ENCODE measurements at places on chromosomes 7 and 10.

DNA sequence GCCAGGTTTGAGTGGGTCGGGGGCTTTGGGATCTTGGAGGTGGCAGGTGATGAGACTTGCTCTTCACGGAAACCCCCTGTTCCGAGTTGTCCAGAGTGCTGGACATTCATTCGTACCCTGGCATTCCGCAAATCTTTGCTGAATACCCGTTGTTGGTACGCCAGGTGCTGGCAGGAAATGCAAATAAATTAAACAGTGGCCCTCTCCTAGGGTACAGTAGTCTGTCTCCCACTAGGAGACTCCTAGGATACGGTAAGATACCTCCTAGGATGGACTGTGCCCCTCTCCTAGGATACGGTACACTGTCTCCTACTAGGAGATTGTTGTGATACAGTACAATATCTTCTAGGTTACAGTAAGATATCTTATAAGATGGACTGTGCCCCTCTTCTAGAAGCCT is 544 bp downstream of the SEC23IP start:
- DNase-seq, result no peak

GRCh38 chr10:62960416-62960815 is 144.2 kb upstream of the EGR2 start:
- DNase-seq, result no peak

- no peak for DNase-seq
Measured at GRCh38 chr10:59562126-59562525, 147.5 kb downstream of the SLC16A9 start.

DNA sequence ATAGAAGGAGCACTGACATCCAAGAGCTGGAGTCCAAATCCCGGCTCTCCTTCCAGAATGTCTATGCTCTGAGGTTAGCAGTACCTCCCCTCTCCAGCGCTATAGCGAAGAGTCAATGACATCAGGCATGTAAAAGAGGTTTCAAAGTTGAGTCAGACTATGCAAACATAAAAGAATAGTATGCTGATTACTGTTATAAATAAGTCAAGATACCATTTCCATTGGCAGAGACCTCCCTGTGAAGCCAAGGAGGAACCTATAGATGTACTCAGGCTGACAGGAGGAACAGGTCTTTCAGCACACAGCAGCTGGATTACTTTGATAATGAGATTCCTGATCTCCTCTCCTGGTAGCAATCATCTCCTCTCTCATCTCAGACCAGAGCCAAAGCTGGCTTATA is 103.9 kb upstream of the EFCAB10 start:
- no peak for DNase-seq

- no peak for DNase-seq
Measured at GRCh38 chr10:79207726-79208125, 139.0 kb downstream of the ZMIZ1 start.

DNA sequence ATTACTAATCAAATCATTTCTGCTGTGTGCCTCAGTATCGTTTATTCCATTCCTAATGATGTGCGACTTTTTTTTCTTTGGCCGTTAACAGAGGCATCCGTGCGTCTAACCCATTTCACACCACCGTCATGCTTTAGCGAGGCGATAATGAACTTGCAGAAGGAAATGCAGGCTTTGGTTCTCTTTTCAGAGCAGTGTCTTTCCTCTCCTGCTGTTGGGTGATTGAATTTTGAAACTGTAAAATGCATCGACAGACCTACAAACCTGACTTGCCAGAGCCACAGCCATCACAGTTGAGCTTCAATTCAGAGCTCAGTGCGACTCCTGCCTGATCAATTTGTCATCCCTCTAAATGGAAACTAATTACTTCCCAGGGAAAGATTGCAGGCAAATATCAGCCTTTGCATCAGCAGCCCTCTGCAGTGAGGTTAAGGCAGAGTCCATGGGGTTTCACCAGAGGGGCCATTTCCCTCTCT is 486.0 kb upstream of the GALNT17 start:
- DNase-seq, result no peak

GRCh38 chr10:87593702-87594101 is 66.0 kb upstream of the PAPSS2 start:
- DNase-seq, result no peak

DNA sequence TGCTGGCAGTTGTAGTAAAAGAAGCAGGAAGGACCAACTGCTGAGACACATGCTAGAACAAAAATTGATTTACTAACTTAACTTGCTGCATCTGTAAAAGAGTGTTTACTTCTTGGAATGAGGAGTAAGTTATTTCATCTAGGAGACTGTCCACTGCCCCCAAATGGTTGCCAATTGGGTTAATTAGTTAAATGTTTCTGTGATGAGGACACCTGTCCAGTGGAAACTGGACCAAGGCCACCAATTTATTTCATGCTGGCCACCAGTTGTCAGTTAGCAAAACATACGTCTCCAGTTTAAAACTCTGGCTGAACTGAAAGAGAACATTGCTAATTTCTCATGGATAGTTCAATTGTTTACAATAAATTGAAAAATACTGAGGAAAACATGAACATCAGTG is 191.7 kb downstream of the PPP1R9A start:
- DNase-seq, result no peak

GRCh38 chr10:71605263-71605962 is 114.2 kb downstream of the C10orf105 start:
- DNase-seq, result no peak

DNA sequence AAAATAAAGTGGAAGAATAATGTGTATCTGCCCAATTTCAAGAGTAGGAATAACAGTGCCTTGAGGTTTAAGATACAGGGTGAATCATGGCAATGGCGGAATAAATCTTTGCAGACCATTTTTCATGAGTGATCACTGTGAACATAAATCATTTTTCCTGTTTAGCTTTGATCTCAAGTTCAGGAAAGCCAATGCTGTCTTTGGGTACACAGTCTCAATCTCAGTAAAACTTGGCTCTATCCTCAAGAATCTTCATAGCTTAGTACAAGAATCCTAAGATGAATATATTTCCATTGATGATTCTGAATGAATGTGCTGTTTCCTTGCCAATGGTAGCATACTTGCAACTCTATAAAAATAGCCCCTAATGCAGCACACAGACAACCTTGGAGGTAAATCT is 6.8 kb downstream of the NAMPT start:
- DNase-seq, result no peak

DNA sequence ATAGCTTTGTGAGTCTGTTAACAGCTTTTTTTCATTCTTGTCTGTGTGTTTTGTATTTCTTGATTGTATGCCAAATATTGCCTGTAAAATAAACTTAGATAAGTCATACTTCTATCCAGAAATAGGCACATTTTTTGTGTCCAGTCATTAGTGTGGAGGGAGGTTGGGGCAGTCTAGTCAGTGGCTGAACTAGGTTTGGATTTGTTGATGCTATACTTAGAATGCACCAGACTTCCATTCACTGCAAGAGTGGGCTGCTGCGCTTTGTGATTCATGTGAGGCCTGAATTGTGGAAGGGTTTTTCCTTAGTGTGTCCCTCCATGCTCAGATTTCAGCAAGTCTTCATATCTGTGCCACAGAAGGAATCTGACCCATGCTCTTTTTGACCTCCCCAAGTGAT is 50.0 kb downstream of the TRUB1 start:
- DNase-seq, result no peak

DNA sequence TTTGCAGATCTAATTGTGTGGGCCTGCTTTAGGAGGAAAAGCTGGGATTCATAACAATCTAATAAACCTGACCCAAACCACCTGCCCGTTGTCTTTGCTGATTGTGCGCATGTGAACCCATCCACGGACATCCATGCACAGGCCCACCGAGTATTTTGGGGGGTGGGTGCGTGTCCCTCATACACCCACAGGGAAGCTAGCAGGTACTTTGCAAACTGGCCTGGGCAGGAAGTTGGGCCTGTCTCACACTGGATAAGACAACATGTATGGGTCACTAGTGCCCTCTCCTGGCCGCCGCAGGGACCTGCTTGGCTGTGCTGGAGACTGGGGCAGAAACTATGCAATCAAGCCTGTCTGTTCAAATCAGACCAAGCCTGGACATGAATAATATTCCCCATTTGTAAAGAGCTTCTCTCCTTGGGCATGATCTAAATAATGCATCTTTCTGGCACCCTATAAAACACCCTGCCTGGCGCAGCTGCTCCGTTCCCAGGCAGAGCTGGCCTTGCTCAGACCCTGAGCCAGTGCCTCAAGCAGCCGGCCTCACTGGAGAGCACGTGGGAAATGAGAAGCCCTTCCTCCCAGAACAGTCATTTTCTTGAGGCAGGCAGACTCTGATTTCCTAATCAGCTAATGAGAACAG is 15.8 kb downstream of the ECHDC3 start:
- DNase-seq, result peak; percentile 84

All from HTR-8/SVneo (cell line).